ENCODE measurements at places on chromosomes 3 and 15.

DNA sequence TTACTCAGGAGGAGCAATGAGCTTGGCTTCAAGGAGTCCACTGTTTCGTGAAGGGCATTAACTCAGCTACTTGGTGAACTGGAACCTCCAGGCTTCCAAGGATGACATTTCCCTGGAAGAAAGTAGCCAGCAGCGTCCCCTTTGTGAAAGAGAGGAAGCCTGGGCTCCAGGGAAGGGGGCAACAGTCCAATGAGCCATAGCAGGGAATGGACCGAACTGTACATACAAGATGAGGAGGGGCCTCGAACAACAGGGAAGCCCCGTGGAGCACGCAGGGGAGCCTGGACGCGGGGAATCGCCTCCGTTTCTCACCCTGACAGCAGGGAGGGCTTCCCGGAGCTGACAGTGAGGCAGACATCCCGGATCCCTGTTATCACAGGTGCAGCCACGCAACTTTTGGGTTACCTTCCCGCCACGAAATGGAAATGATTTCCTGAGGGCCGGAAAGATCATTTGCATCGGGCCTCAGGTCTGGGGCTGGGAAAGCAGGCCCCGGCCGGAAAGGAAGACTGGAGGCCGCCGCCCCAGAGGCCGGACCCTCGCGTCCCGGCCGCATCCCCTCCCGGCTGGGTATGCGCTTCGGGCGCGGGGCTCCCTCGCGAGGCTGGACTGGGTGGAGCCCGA lies 475 bp upstream of the SPINT1 start:
- no peak for DNase-seq

GRCh38 chr3:178850450-178851190 lies 221.0 kb downstream of the ZMAT3 start:
- no peak for DNase-seq

GRCh38 chr15:89097313-89097712 lies 9.1 kb downstream of the ABHD2 start:
- no peak for DNase-seq

- DNase-seq: no peak
These were observed at the start of gene ZNF710 for GRCh38 chr15:90001062-90001682. TSS of gene ZNF710 (plus strand) at chr15:90001324. CDS start at chr15:90067138, 65,814 bp downstream.

DNA sequence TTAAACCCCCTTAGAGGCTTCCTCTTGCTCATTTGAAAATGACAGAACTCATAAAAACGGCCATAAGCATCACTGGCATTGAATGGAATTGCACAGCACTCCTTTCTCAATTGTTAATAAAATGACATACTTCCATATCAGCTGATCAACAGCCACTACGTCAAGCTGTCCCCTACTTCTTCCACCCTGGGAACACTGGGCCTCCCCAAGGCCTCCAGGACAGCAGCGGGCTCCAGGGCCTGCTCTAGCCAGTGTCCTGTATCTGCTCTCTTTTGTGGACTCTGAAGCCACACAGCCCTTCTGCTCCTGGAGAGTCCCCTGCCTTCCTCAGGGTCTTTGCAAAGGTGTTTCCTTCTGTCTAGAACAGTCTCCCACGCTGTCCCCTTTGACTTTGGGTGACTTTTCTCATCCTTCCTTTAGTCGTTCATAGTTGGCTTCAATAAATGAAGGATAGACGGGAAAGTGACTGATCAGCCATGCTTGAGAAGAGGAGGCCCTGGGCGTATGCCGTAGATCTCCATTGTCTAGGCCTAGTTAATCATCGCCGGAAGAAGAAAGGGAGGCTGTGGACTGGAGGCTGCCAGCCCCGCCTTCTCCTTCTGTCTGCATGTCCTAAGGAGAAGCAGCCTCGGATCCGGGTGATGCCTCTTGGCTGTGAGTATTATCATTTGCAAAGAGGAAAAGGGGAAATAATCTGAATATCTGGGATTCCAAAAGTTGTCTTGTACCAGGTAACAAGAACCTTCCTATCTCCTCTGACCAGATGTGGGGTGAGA lies 4.7 kb upstream of the THSD4 start:
- DNase-seq: no peak
